Cardiac muscle cell (in vitro differentiated cells and primary cell): ENCODE measurements at places on chromosomes 12 and 14. TPM values are rescaled to one million over a fixed set of nuclear protein-coding genes. Genes with fewer than 3 reads are reported as not detected.

Gene NOVA1
- 11.1 and 11.9 TPM in 2 replicates for polyA plus RNA-seq

Gene RHNO1
- polyA plus RNA-seq: 44.2 and 80.8 TPM in 2 replicates

Gene CMA1
- polyA plus RNA-seq: not detected in 2 replicates

Gene SMIM41
- not detected in 2 replicates for polyA plus RNA-seq

Gene C14orf93
- polyA plus RNA-seq: 6.7 and 10.5 TPM in 2 replicates

Gene AGAP2
- 0.05 and 0.10 TPM in 2 replicates for polyA plus RNA-seq

Gene LALBA
- not detected in 2 replicates for polyA plus RNA-seq

Gene SP7
- polyA plus RNA-seq: 0.45 TPM in 1 of 2 replicates, not detected in the other

Gene CCDC88C
- polyA plus RNA-seq: 0.49 and 0.57 TPM in 2 replicates

Gene GALNT4
- polyA plus RNA-seq: 1.3 and 1.9 TPM in 2 replicates

DNA sequence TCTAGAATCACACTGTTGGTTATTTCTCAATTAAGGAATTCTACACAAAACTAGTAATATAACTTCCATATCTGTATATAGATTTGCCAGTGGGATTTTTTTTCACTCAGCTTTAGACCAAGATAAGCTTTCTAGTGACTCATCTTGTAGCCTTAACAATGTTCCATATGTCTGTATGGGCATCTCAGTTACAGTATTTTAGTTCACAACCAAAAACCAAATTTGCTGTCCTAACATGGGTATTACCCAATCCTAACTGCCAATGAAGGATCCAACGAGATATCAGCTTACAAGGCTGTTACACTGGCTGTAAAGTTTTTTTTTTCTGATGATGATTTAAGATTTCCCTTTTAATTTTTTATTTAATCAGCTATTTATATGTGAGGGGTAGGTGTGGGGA, 31.5 kb upstream of the KRR1 start:
- DNase-seq: no peak

- no peak for DNase-seq
Observed at GRCh38 chr12:48828293-48828692, 10.0 kb downstream of the CACNB3 start.

DNA sequence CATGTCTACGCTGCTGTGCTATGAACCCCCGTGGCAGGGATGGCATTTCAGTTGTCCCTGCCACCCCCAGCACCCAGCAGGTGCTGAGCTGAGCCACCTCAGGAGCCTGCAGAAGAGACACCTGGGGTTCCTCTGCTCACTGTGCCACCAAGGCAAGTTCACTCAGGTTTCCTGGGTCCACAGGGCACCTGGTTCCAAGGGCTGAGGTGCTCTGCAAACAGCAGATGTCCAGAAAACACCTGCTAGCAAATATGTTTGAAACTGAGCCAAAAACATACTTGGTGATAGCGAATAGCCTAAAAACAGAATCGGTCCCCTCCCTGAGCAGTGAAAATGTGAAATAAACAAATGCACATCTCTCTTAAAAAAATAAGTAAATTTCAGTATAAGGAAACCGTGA, 35.6 kb upstream of the GPR68 start:
- no peak for DNase-seq

DNA sequence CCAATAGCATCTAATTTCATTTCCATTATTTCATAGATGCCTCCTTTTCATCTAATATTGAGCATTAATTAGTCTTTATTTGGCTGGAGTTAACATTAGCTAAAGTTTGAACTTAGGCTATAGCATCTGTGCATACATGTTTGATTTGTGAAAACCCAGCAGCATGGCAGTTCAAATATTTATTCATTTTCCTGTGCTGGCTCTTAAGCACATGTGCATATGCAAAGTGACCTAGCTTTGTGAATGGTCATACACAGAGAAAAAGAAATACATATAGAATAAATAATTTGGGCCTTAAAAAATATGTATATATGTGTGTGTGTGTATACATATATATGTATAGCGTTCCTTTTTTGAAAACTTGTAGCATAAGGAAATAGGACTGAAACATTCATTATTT, 117.8 kb downstream of the HMGA2 start:
- DNase-seq: no peak

DNA sequence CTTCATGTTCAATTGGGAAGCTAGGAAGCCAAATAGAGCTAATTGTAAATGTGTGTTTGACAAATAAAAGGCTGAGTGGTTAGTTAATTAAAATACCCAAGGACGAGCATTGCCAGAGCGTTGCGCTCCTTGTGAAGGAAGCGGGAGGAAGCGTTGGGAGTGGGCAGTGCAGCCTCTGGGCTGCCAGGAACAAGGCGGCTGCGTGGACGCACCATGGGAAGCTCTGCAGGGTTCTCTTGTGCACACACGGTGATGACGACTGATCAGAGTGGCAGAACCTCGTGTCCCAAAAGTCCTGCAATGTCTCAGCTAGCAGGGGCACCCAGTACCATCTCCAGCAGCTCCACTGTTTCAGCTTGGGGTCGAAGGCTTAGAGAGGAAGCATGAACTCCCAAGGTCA, 546.6 kb upstream of the TMEM132C start:
- DNase-seq: no peak

- no peak for DNase-seq
Observed at GRCh38 chr12:48279101-48279500, 71.6 kb downstream of the ZNF641 start.

GRCh38 chr12:106369624-106370346, 12.2 kb downstream of the POLR3B start:
- DNase-seq: peak; percentile 80

DNA sequence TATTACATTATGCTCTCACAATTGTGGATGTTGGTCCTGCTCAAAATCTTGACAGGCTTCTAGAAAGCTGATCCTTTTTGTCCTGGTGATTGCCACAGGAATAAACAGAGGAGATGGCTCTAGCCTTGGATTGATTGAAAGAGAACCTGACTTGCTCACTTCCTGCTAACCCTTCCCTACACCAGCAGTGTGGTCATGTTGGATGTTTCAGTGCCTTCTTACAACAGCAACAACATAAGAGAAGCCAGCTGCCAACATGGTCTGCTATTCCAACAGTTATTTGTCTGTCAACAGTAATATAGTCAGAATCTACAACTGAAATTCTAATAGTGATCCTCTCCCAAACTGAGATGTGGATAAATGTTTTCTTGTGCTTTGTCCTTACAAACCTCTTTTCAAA, 311.6 kb upstream of the DIO2 start:
- DNase-seq: no peak

GRCh38 chr14:25237845-25238244, 187.9 kb upstream of the STXBP6 start:
- DNase-seq: peak; percentile 40

DNA sequence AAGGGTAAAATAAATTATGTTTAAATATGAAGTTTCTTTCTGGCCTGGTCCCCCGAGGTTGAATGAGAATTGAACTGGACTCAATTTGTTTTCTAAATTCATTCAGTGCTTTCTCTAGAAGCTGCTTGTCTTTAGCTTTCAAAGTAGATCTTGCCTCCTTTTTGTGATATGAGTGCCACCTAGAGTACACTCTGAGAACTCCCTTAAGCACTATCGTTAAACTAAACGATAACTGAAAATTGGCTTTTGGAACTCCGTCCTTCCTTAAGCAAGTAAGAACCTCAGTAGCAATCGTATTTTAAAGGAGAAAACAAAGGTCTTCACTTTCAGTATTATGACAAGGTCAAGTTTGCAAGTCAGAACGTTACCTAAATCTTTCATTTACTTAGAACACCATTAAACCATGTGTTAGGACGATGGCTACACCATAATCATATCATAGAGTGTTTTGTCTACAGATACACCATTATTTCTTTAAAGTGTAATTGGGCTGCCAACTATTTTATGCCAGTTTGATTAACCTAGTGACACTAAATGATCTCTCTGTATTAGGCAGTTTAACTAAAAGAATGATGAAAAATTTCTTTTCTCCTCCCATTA, 364.8 kb downstream of the SNAPC1 start:
- peak; percentile 72 for DNase-seq

DNA sequence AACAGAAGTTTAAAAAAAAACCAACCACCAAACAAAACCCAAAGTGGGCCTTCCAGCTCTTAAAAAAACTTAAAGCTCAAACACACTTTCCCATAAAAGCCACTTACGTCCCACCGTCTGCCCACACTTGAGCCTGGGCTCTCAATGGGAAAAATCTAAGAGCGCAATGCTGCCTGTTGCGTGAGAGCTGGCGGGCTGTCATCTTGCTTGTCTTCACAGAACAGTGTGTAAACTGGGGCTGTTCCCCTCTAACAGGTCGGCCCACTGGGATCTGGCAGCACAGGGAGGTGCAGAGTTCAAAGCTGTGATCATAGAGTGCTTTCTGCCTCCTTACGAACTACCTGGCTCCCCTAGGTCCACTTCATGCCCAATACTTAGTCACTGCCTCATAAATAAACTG, 80.0 kb downstream of the DICER1 start:
- DNase-seq: no peak

GRCh38 chr12:29738365-29738764, 45.4 kb downstream of the TMTC1 start:
- DNase-seq: no peak

GRCh38 chr12:57219993-57220754, 3.6 kb downstream of the NXPH4 start:
- no peak for DNase-seq

DNA sequence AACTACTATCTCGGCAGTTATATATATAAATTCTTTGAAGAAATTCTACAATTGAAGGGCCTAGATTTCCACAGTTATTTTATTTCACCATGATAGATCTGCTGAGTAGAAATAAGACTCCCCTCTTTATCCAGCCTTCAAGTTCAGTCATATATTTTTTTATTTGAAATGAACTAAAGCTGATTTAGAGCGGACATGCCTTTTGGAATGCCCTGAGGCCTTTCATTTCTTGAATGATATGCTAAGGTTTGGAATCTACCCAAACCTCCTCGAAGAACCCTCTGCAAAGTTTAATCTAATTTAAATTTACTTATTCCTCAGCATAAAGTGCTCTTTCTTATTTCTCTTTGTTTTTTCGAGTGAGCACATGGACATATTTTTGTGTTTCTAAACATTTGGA, 15.1 kb downstream of the SIX1 start:
- DNase-seq: no peak

DNA sequence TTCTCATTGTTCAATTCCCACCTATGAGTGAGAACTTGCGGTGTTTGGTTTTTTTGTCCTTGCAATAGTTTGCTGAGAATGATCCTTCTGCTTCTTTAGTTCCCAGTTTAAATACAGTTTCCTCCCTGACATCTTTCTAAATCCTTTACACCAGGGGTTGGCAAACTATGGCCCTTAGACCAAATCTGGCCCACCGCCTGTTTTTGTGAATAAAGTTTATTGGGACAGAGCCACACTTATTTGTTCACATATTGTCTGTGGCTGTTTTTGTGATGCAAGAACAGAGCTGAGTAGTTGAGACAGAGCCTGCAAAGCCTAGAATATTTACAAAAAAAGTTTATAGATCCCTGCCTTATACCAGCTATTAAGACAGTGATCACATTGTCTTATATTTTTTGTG, 53.7 kb downstream of the SERPINA10 start:
- no peak for DNase-seq

GRCh38 chr12:110906516-110906915, 13.9 kb downstream of the MYL2 start:
- DNase-seq: no peak

DNA sequence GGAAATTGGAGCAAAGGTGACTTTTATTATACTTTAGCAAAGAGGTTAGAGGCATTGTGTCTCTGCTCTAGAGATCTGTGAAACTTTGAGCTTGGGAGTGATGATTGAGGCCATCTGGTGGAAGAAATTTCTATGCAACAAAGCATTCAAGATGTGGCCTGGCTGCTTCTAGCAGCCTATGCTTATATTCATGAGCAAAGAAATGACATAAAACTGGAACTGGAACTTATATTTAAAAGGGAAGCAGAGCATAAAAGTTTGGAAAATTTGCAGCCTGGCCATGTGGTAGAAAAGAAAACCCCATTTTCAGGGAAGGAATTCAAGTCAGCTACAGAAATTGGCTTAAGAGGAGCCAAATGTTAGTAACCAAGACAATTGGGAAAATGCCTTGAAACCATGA, 70.4 kb downstream of the SDR9C7 start:
- no peak for DNase-seq

- DNase-seq: peak; percentile 70
Observed at GRCh38 chr12:75699728-75700496, 188.5 kb upstream of the KRR1 start.

- no peak for DNase-seq
Observed at GRCh38 chr12:6337958-6338433, 3.9 kb downstream of the TNFRSF1A start.

GRCh38 chr14:100841761-100842403, 16.0 kb downstream of the MEG3 start:
- no peak for DNase-seq

DNA sequence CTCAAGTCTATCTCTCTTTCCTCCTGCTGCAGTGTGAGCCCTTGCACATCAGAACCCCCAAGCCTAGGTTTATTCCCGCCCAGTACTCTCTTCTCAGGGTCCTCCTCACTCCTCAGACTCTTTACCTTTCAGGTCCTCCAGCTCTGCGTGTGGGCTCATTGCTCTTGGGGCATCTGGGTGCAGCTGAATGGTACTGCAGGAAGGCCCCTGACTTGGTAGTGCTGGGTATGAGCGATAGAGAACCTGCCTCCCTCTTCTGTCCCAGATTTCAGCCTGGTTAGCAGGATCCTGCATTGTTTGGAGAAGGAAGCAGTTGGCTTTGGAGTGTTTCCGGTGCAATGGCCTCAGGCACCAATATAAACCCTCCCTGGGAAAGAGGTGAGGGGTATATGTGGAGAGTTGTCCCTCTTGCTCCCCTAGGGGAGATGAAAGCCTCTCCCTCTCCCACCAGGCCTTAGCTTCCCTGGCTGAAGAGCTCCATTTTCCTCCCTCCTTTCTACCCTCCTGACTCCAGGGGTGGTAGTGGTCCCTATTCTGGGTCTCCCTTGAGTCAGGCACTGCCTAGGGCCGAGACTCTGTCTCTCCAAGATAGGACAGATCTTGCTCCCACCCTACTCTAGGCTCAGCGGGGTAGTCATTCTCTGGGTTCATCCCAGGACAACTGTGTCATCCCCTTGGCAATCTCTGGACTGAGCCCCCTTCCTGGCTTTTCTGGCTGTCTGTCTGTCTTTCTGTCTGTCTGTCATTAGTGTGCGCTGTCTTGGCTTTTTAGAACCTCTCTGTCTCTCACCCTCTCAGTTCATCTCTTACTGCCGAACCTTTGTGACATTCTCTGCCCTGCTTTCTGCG, 3.8 kb downstream of the LRP1 start:
- no peak for DNase-seq

DNA sequence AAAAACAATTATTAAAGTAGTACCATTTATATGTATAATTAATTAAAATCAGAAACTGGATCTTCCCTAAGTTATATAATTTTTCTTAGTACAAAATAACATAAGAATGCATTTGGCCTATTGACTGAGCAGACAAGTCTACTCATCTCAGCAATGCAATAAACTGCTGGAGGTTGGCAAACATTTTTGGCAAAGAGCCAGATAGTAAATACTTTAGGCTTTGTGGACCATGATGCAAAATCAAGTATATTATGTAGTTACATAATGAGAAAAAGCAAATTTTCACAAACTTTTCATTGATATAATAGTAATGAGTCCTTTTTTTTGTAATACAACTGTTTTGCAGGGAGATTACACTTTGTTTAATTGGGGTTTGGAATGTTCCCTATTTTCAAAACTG, 30.9 kb downstream of the ERGIC2 start:
- peak; percentile 13 for DNase-seq
